Hematopoietic multipotent progenitor cell treated with erythropoietin and hydrocortisone succinate and interleukin-3 and kit ligand, for 17 days (in vitro differentiated cells): ENCODE measurements at places on chromosomes 12 and 14.

GRCh38 chr12:98758331-98758730, 113.2 kb downstream of the APAF1 start:
- no peak for DNase-seq

GRCh38 chr12:22798116-22798515, 173.1 kb downstream of the ETNK1 start:
- DNase-seq: no peak

DNA sequence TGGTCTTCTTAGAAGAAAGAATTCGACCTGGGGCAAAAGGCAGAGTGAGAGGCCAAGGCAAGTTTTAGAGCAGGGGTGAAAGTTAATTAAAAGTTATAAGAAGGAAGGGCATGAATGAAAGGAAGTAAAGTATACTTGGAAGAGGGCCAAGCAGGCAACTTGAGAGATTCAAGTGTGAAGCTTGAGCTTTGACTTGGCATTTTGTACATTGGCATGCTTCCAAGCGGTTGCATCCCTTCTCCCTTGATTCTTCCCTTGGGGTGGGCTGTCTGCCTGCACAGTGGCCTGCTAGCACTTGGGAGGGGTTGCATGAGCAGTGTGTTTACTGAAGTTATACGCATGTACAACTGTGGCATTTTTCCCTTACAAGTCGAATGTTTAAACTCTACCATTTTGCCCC, 74.8 kb upstream of the MGAT4C start:
- DNase-seq: no peak

DNA sequence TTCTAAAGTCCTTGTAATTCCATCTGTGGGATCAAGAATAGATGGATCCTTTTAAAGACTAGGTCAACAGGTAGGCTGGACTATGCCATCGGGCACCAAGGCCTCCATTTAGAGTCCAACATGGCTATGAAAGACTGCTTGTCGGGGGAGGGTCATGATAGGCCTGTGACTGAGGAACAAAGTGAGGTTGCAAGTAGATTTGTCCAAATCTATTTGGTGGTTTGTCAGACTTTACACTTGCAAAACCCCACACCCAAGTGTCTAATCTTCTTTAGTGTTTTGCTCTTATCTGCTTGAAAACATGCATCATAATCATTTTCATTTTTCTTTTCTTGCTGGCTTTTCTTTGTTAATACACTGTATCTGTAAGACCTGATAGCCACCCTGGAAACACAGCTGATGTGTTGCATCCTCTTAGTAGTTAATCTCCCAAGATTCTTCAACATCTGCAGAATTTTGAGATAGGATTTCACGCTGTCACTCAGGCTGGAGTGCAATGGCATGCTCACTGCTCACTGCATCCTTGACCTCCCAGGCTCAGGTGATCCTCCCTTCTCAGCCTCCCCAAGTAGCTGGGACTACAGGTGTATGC, 50.3 kb downstream of the TDP1 start:
- no peak for DNase-seq

GRCh38 chr12:106132175-106133135, 6.3 kb downstream of the NUAK1 start:
- no peak for DNase-seq

- no peak for DNase-seq
These were observed 299.2 kb downstream of the GLT1D1 start for GRCh38 chr12:129152351-129153104.

DNA sequence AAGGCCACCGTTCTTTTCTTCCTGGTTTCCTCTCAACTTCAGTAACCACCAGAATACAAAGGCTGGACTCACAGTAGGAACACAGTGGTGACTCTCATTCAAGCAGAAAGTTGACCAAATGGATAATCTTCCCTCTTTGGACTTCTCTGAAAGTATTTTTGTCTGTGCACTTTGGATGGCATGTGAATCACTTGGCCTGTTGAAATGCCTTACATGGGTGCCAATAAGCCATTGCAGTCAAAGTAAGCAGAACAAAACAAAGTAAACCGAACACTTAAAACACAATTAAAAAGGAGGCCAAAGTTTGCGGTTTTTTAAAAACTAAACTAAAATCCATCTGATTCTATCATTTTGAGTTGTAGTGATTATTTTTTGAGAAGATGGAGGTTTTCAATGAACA, 370.1 kb upstream of the DDHD1 start:
- no peak for DNase-seq

- DNase-seq: no peak
These were observed 20.0 kb downstream of the UTP20 start for GRCh38 chr12:101299931-101300330.

- DNase-seq: no peak
These were observed 70.7 kb downstream of the SRRM4 start for GRCh38 chr12:119052001-119052400.

GRCh38 chr12:108531929-108532848, 17.1 kb downstream of the FICD start:
- DNase-seq: no peak

DNA sequence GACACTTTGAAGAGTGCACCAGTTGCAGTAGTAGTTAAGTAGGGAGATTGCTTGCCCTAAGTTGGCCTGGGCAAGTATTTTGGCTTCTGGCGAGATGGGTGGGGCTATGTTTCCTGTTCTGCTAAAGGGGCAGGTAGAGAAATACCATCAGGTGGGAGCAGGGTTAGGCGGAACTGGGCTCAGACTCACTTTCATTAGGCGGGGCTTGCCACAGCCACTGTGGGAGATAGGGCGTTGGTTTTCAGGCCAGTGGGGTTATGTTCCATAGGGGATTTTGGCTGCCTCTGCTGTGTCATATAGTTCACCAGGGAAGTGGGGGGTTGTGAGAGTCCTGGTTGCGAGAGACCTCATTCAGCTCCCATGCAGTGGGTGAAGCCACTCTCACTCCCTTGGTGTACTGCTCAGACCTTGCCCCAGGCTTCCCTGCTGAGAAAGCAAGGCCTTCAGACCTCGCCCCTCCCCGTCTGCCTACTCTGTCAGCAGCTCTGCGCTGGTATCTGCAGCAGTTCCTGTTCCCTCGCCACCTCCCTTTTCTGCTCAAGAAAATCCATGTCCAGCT, 43.3 kb downstream of the AEBP2 start:
- DNase-seq: no peak

DNA sequence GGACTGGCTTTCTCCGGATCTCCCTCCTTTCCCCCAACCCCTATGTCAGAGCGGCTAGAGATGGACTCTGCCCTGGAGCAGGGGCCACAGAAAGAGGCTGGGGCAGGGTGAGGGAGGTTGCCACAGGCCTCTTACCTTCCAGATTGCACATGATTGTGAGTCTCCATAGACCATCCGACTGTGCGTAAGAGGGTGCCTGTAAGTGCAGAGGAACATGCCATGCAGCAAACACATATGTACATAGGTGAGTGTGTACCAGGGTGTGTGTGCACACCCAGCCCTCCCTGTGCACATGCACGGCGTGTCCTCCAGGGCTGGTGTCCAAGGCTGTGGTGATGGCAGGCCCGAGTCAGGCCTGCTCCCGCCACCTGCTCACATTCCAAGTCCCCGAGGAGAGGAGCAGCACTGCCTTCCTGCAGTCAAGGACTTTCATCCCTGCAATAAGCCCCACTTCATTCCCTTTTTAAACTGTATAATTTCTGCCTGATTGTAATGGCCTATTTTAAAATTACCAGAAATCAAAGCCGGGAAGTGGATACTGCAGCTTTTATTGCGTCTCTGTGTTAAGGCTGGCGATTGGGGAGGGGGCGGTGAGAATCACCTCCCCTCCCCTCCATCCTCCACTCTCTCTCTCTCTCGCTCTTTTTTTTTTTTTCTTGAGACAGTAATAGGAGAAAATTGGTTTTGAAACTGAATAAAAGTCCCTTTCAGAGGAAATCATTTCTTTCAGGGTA, 28.5 kb downstream of the FAM222A start:
- no peak for DNase-seq

DNA sequence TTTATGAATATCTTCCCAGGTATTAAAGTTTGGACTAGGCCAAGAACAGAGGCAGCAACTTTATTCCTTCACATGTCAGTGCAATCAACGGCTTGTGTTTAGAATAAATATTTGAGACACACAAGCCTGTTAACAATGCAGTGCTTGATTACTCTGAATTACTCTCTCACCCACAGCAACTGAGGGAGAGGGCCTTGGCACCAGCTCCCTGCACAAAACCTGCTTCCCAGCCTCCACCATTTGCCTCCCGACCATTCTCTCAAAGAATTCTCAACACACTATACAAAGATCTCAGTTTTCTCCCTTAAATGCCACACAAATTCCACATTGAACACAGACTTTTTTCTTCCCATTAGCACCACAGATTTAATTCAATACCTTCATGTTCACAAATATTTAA, 77.0 kb downstream of the STON2 start:
- no peak for DNase-seq

DNA sequence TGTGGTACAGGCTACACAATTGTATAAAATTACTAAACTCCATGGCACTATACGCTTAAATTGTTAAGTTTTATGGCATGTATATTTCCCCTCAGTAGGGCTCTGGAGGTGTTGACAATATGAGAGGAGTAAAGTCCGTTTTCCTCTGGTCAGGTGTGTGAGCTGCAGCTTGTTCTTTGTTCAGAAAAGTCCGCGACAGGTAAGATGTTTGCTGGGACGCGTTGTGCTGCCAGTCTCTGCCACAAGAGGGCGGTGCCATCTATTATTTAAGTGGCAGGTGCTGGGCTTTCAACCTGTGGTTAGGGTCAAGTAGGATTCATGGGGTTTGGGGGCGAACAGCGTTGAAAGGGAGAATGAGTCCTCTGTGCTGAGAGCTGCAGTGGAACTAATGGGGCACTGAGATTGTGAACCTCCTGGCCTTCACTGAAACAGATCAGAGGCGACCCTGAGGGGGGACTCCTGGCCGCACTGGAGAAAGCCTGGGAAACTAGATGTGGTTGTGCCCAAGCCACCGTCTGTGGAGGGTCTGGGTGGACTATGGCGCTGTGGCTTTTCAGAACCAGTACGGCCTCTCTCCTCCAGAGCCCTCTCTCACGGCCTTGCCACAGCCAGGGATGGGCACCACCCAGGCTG, 179.0 kb downstream of the SLC15A4 start:
- DNase-seq: no peak

DNA sequence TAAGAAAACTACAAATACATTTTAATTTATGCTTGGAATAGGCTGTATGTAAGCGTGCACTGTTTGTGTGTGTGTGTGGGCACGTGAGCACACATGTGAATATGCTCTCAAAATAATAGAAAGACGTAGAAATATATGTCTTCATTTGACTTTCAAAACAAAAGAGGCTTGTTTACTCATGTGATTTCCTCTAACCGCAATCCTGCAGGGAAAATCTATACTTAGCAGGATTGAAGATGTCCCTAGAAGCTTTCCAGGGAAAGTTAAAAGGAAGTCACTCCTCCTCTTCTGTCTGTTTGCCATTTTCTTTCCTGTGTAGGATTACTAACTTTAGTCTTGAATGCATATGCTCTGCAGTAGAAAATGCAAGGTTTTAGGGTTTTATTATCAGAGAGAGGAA, 404.7 kb downstream of the MDGA2 start:
- no peak for DNase-seq

DNA sequence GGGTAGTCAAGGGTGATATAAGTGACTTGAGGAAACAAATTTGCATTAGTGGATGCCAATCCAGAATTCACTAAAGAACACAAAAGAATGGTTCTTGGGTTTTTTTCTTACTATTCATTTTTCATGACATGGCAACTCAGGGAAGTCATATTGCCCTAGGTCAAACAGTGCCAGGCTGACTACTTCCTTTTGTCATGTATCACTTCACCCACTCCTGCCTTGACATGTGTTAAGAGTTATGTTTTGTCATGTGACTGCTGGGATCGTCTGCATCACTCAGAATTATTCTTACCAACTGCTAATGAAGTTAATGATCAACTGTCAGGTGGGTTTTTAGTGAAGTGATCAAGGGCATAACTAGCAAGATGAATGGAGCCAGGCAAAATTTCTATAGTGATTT, 74.2 kb downstream of the PRORP start:
- no peak for DNase-seq

GRCh38 chr12:129296671-129297070, 443.4 kb downstream of the GLT1D1 start:
- DNase-seq: no peak

- no peak for DNase-seq
These were observed 34.1 kb downstream of the ANO2 start for GRCh38 chr12:5910790-5911548.

DNA sequence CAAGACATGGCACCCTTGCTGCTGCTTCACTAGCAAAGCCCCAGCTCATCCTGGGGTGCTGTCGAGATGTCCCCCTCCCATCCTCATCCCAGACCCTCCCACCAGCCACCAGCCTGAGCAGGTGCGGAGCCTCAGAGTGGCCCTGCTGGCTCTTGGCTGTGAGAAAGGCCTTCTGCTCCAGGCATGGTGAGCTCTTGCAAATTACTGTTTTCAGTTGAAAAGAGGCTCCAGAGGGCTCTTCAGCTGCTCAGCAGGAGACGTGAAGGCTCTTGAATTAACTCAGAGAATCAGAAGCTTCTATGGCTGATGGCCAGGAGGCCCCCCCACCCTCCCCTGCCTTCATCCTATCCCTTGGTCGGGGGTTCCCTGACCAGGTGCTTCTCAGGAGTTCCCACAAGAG, 44.1 kb downstream of the WSCD2 start:
- no peak for DNase-seq

- DNase-seq: no peak
These were observed 47.6 kb upstream of the SLC2A13 start for GRCh38 chr12:40153432-40153831.

GRCh38 chr12:132256646-132257045, 72.7 kb downstream of the GALNT9 start:
- DNase-seq: no peak

DNA sequence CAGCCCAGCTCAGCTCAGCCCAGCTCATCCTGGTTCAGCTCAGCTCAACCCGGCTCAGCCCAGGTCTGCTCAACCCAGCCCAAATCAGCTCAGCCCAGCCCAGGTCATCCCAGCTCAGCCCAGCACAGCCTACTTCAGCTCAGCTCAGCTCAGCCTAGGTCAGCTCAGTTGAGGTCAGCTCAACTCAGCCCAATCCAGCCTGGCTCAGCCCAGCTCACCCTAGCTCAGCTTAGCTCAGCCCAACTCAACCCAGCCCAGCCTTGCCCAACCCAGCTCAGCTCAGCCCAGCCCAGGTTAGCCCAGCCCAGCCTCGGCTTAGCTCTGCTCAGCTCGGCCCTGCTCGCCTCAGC, 332.3 kb downstream of the TMEM121 start:
- no peak for DNase-seq

DNA sequence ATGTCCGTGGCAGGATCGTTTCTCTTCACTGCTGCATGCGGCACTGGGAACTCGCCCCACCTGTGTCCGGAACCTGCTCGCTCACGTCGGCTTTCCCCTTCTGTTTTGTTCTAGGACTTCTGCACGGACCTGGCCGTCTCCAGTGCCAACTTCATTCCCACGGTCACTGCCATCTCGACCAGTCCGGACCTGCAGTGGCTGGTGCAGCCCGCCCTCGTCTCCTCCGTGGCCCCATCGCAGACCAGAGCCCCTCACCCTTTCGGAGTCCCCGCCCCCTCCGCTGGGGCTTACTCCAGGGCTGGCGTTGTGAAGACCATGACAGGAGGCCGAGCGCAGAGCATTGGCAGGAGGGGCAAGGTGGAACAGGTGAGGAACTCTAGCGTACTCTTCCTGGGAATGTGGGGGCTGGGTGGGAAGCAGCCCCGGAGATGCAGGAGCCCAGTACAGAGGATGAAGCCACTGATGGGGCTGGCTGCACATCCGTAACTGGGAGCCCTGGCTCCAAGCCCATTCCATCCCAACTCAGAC, 1.2 kb downstream of the FOS start:
- no peak for DNase-seq
